ENCODE measurements at places on chromosomes 11 and 22. TPM values are rescaled to one million over a fixed set of nuclear protein-coding genes. Genes with fewer than 3 reads are reported as not detected.
A peak's percentile ranks its signal among the peaks of the same experiment; 100 is the strongest.

Gene LINC01488
- total RNA-seq, result not detected

Gene FAM227A
- 10.3 TPM for total RNA-seq

Gene TREH
- total RNA-seq, result not detected

Gene FAT3
- 35.1 TPM for total RNA-seq

Gene AMPD3
- total RNA-seq, result 7.5 TPM

Gene CCDC85B
- total RNA-seq, result 12.8 TPM

Gene CABP4
- 0.29 TPM for total RNA-seq

Gene DDX25
- 1.7 TPM for total RNA-seq

DNA sequence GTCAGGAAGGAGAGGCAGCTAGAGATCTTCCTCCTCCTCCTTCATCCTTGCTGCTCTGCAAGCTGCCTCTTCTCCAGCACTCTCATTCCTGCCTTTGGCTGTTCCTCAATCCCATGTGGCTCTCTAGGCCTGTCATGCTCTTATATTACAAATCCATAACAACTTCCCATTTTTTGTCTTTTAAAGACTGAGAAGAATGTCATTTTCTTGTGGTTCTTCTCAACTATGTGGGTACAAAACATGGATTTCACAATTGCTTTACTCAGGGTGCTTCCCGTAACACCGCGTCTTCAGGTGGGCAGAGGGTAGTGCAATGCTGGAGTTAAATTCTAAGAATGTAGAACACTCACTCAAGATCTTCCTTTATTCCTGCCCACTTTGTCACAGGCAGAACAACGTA lies 6.8 kb upstream of the CAT start:
- no peak for DNase-seq
- no peak overlapping the region for H3K4me3 ChIP-seq
- peaks cover 4% of the 10 kb centered on the region for H3K4me1 ChIP-seq
- H3K27me3 ChIP-seq, result peaks cover 3% of the 10 kb centered on the region

GRCh38 chr11:13210424-13210823 lies 67.2 kb upstream of the BMAL1 start:
- H3K36me3 ChIP-seq, result no peaks in the 10 kb centered on the region
- peak; percentile 53 for DNase-seq
- H3K27me3 ChIP-seq, result peaks cover 2% of the 10 kb centered on the region
- no peak overlapping the region for H3K4me3 ChIP-seq

DNA sequence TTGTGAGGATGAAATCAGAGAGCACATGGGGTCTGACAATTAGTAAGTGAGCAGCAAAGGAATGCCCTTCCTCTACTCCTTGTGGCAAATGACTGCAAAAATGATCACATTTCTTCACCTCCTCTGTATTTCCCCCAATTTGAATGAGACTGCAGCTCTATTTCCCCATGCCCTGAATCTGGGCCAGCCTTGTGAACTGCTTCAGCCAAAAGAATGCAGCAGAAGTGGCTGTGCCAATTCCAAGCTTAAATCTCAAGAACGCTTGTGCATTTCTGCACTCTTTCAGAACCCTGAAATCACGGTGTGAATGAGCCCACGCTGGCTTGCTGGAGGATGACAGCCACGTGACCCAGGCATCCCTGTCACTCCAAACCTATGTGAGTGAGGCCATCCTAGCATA lies 9.9 kb downstream of the SLC43A3 start:
- DNase-seq, result no peak
- H3K36me3 ChIP-seq, result peaks cover 38% of the 10 kb centered on the region
- H3K4me3 ChIP-seq, result no peak overlapping the region

- no peaks in the 10 kb centered on the region for H3K27me3 ChIP-seq
- peaks cover 16% of the 10 kb centered on the region for H3K4me1 ChIP-seq
- no peak for DNase-seq
- H3K4me3 ChIP-seq, result no peak overlapping the region
- no peaks in the 10 kb centered on the region for H3K36me3 ChIP-seq
These were observed 356.3 kb downstream of the FAT3 start for GRCh38 chr11:92580908-92581307.

DNA sequence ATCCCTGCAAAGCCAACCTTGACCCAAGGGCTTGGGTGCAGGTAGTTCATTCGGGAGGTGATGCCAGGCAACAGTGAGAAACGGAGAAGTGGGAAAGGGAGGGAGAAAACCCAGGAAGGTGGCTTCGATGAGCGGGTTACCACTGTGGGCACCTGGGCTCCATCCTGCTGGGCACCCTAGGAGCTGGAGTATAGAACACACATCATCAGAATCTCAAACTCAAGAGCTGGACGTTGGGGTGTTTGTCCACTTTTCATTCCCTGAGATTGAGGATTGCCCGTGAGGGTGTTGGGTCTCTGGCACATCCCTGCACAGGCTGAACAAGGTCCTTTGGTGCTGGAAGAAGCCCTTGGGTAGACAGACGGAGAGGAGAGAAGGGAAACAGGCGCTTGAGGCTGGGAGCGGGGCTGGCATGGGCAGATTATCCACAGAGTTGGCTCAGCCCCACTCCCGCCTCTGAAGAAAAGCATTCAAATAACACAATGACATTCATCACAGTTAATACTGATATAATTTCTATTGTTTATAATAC lies 70.4 kb downstream of the LRRC32 start:
- no peak for DNase-seq
- no peaks in the 10 kb centered on the region for H3K36me3 ChIP-seq
- H3K4me3 ChIP-seq, result no peak overlapping the region
- no peaks in the 10 kb centered on the region for H3K27me3 ChIP-seq
- peaks cover 19% of the 10 kb centered on the region for H3K4me1 ChIP-seq
- no peak overlapping the region for H3K27ac ChIP-seq

- no peak overlapping the region for H3K27ac ChIP-seq
- peaks cover 4% of the 10 kb centered on the region for H3K4me1 ChIP-seq
- no peaks in the 10 kb centered on the region for H3K36me3 ChIP-seq
- peaks cover 23% of the 10 kb centered on the region for H3K27me3 ChIP-seq
These were observed 38.7 kb downstream of the MYO18B start for GRCh38 chr22:25780673-25781072.

DNA sequence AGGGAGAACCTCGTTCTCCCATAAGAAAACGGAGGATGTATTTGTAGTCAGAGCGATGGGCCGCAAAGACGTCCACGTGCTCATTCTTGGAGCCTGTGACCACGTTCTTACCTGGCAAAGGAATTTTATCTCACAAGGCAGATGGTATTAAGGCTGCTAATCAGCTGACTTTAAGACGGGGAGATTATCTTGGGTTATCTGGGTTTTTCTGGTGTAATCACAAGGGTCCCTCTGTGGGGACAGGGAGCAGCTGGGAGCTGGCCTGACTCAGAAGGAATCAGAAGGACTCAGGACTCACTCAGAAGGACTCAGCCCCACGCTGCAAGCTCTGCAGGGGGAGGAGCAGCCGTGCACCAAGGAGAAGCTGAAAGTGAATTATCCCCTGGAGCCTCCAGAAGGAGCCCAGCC lies 7.5 kb upstream of the SIGIRR start:
- peaks cover 8% of the 10 kb centered on the region for H3K36me3 ChIP-seq
- no peak overlapping the region for H3K27ac ChIP-seq
- no peak overlapping the region for H3K4me3 ChIP-seq

GRCh38 chr11:47394322-47395222 lies 13.8 kb upstream of the SLC39A13 start:
- no peaks in the 10 kb centered on the region for H3K36me3 ChIP-seq
- no peaks in the 10 kb centered on the region for H3K27me3 ChIP-seq
- DNase-seq, result no peak

- no peaks in the 10 kb centered on the region for H3K27me3 ChIP-seq
- no peak overlapping the region for H3K4me3 ChIP-seq
- H3K4me1 ChIP-seq, result peaks cover 6% of the 10 kb centered on the region
These were observed 24.9 kb upstream of the CHKA start for GRCh38 chr11:68146010-68146540.

- H3K27me3 ChIP-seq, result peaks cover 18% of the 10 kb centered on the region
- DNase-seq, result no peak
- no peak overlapping the region for H3K4me3 ChIP-seq
- H3K27ac ChIP-seq, result no peak overlapping the region
- H3K4me1 ChIP-seq, result peaks cover 12% of the 10 kb centered on the region
These were observed 101.5 kb downstream of the SHANK2 start for GRCh38 chr11:71150859-71151258.

DNA sequence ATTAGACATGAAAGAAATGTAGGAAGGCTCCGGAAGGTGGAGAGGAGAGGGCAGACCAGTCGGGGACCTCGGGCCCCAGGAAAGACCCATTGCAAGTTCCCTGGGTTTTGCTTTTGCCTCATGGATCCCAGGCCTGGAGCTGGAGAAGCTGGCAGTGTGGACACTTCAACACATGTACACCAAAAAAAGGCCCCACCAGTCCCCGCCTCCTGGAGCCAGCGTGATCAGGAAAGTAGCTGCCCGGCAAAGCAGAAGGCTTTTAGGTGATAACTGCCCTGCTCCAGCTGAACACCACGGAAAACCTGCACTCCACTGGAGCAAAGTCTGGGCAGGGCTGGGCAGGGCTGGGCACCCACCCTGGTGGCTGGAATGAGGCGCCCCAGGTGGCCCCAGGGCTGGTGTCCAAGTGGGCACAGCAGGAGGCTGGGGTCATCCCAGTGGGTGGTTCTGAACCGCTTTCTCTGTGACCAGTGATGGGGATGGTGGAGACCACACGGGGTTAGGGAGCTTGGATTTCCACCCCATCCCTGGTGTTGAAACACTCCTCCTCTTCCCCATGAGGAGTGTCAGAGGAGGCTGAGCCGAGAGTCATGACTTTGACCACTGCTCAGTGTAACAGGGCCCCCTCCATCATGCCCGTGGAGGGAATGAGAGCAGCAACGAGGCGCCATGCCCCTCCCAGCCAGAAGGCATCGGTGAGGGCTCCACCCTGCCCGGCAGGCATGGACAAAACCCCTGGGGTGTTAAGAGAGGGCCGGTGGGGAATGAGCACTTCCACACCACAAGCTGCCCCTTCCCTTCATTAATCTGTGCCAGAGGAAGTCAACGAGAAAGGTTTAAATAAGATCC lies 16.9 kb upstream of the MUC5AC start:
- no peaks in the 10 kb centered on the region for H3K36me3 ChIP-seq
- H3K4me3 ChIP-seq, result no peak overlapping the region
- H3K4me1 ChIP-seq, result peaks cover 15% of the 10 kb centered on the region
- no peak for DNase-seq

- H3K4me3 ChIP-seq, result no peak overlapping the region
- no peaks in the 10 kb centered on the region for H3K36me3 ChIP-seq
- H3K4me1 ChIP-seq, result peaks cover 30% of the 10 kb centered on the region
- peaks cover 39% of the 10 kb centered on the region for H3K27me3 ChIP-seq
These were observed 577.1 kb downstream of the NTM start for GRCh38 chr11:131947511-131947910.

DNA sequence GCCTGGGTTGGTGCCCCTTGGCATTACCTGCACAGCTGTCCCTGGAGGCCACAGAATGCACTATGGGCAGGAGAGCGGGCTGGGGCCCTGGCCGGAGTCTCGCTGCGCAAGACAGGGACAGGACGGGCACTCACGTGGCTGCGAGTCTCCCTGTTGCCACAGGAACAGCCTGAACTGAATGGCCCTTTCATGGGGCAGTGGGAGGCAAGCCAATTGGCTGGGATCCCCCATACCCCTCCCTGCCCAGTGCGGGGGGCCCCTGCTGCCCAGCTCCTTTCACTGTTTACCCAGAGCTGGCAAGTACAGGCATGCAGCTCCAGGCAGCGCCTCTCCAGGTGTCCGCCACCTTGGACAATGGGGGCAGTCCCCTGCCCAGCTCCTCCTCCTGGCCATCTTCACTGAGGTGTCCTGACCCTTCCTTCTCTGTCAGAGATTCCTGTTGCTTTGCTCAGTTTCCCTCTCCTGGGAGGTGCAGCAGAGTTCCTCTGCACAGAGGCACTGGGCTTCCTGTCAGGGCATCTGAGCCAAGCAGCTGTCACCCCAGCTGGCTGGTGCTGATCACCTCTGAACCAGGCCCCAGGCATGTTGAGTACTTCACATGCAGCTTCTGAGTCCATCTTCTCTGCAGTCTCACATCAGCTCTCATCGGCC lies 5.2 kb downstream of the USP2 start:
- DNase-seq, result no peak
- H3K27ac ChIP-seq, result peak overlapping the region; percentile 56
- no peak overlapping the region for H3K4me3 ChIP-seq
- H3K4me1 ChIP-seq, result peaks cover 52% of the 10 kb centered on the region

GRCh38 chr11:112844517-112844916 lies 116.7 kb upstream of the NCAM1 start:
- H3K4me1 ChIP-seq, result peaks cover 3% of the 10 kb centered on the region
- H3K4me3 ChIP-seq, result no peak overlapping the region
- no peak overlapping the region for H3K27ac ChIP-seq
- no peaks in the 10 kb centered on the region for H3K36me3 ChIP-seq
- no peak for DNase-seq
- H3K27me3 ChIP-seq, result peaks cover 21% of the 10 kb centered on the region

GRCh38 chr22:43722444-43722843 lies 89.7 kb downstream of the EFCAB6 start:
- no peak overlapping the region for H3K27ac ChIP-seq
- no peak for DNase-seq

GRCh38 chr11:75326439-75326810 lies 25.0 kb downstream of the ARRB1 start:
- no peak overlapping the region for H3K4me3 ChIP-seq
- H3K27ac ChIP-seq, result no peak overlapping the region
- H3K4me1 ChIP-seq, result peaks cover 20% of the 10 kb centered on the region

GRCh38 chr11:79980916-79981315 lies 540.1 kb upstream of the TENM4 start:
- peaks cover 24% of the 10 kb centered on the region for H3K27me3 ChIP-seq
- no peaks in the 10 kb centered on the region for H3K36me3 ChIP-seq

GRCh38 chr11:110450246-110450645 lies 20.5 kb downstream of the FDX1 start:
- peaks cover 6% of the 10 kb centered on the region for H3K4me1 ChIP-seq
- H3K27me3 ChIP-seq, result no peaks in the 10 kb centered on the region
- H3K27ac ChIP-seq, result no peak overlapping the region
- DNase-seq, result no peak

- DNase-seq, result no peak
- no peaks in the 10 kb centered on the region for H3K4me1 ChIP-seq
- no peak overlapping the region for H3K4me3 ChIP-seq
- H3K36me3 ChIP-seq, result no peaks in the 10 kb centered on the region
These were observed 55.5 kb upstream of the TSPAN18 start for GRCh38 chr11:44671234-44671633.

- H3K4me1 ChIP-seq, result peaks cover 2% of the 10 kb centered on the region
- no peak overlapping the region for H3K27ac ChIP-seq
- no peak overlapping the region for H3K4me3 ChIP-seq
- H3K36me3 ChIP-seq, result no peaks in the 10 kb centered on the region
- no peak for DNase-seq
These were observed 6.4 kb upstream of the DPP3 start for GRCh38 chr11:66473608-66474515.

GRCh38 chr11:19786644-19787043 lies 74.0 kb downstream of the NAV2 start:
- H3K36me3 ChIP-seq, result peaks cover 11% of the 10 kb centered on the region
- H3K4me1 ChIP-seq, result peaks cover 13% of the 10 kb centered on the region
- H3K27me3 ChIP-seq, result no peaks in the 10 kb centered on the region
- H3K4me3 ChIP-seq, result no peak overlapping the region
- H3K27ac ChIP-seq, result no peak overlapping the region

All from mesothelial cell of epicardium (in vitro differentiated cells).